Left ventricle myocardium superior (tissue), 1 donor: ENCODE measurements at places on chromosomes 4 and X.

GRCh38 chrX:38500141-38500540 lies 61.2 kb upstream of the TSPAN7 start:
- no peak for DNase-seq

GRCh38 chr4:157700898-157701694 lies 471.7 kb downstream of the GASK1B start:
- no peak for DNase-seq

DNA sequence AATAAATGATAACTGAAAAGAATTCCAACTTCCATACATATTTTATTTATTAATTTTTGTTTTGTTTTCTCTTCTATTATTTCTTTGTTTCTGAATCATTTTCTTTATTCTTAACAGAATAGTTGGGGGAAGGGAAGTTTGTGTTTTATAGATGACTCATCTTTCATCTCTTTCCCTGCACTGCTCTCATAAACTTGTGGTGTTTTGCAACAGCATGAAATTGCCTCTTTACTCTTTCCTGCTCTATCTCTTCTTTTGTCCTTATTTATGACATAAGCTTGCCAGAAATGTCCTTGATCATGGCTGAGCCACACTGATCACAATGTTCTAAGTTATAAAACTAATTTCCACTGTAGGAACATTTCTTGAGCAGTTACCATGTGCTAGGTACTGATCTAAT lies 22.3 kb downstream of the QRFPR start:
- DNase-seq, result no peak

GRCh38 chr4:163804001-163804400 lies 309.5 kb downstream of the TMA16 start:
- no peak for DNase-seq

DNA sequence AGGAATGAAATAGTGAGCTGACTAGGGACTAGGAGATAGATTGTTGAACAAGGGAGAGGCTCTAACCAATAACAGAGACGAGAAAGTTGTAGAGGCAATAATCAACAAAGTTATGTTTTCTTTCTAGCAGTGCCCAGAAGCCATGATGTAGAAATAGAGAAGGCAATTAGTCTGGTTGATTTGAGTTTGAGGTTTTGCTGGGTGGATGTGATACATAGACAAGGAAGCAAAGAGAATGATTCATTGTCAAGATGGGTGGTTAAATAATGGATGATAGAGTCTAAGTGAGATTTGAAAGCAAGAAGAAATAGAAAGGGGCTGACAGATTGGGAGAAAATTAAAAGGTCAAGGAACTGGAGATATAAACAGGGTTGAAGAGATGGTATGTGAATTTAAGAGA lies 11.2 kb downstream of the RBM41 start:
- DNase-seq, result no peak

- no peak for DNase-seq
Measured at GRCh38 chr4:139801895-139802294, 136.3 kb downstream of the MGST2 start.
